ENCODE measurements at places on chromosomes 16 and 17.

- DNase-seq = no peak
Observed at GRCh38 chr17:1036845-1037237, 39.9 kb downstream of the TIMM22 start.

DNA sequence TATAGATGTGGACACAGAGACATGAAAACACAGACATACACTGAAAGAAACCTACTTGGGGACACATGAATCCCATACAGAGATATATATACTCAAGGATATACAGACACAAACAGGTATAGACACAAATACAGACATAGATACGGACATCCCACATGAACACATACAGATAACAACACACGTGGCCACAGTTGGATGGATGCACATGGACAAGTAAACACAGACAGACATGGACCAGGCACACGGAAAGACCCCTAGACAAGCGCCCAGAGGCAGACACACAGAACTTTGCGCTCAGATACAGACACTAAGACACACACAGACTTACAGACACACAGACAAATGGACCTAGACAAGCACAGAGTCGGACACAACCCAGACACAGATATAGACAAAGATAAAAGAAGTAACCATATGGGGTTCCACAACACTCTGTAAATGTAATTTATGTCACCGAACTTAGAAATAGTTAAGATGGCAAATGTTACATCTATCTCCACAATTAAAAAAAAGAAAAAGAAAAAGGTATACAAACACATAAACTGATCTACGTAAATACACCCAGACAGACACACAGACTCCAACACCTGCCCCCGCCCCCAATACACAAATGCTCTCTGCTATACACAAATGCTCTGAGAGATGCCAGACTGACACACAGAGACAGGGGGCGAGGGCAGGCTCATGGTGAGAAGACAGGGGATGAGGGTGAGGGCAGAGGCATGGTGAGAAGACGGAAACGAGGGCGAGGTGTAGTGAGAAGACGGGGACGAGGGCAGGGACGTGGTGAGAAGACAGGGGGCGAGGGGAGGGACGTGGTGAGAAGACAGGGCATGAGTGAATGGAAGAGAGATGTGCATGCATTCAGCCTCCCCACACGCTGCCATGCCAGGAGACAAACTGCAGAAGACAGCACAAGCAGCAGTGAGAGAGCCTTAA is 118.3 kb downstream of the SMG6 start:
- DNase-seq = no peak

DNA sequence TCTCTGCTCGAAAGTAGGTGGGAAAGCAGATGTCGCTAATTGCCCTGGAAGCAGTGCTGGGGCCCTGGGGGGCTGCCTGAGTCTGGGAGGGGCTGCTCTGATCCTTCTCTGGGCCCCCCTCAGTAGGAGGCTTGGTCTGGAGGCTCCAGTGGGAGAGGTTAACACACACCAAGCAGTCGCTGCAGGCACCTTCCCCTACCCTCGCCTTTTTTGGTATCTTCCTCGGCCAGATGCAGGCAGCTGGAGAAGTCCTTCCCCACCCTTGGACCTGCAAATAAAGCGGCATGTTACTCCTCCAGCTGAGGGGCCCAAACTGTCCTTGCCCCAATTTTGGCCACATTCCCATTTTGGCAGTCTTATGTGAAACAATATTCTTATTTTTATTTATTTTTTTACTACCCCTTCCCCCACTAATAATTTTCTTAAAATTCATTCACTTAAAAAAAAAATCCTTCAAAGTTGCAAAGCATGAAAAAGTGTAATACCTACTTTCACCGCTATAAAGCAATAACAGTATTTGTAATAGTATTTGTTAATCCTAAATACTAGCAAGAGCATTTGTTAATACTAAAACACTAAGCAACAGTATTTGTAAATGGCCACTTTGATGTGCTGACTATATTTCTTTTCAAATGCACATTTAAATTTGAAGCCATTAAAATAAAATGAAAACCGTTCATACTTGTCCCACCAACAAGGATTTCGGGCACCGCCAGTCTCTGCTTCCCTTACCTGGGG is 15.0 kb downstream of the C16orf46 start:
- no peak for DNase-seq

- no peak for DNase-seq
Observed at GRCh38 chr16:29983420-29984136, 9.9 kb downstream of the TAOK2 start.

DNA sequence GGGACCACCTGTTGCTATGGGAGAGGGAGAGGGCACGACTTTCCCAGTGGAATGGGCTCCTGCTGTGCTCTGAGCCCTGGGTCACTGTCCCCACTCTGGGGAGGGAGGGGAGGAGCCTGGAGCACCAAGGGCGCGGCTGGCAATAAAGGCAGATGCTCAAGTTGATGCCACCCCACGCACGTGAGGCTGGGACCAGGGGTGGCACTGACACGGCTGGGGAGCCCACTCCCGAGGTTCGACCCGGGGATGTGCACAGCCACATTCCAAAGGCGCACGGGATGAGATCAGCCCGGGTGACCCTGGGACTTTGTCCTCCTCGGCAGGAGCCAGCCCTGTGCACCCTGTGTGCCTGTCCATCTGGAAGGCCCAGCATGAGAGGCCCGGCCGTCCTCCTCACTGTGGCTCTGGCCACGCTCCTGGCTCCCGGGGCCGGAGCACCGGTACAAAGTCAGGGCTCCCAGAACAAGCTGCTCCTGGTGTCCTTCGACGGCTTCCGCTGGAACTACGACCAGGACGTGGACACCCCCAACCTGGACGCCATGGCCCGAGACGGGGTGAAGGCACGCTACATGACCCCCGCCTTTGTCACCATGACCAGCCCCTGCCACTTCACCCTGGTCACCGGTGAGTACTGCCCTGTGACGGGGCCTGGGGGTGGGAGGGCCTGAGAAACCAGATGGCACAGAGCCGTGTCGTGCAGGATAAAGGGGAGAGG is at the start of gene ENPP7:
ENPP7 (plus strand) TSS at position 175 of the 715 bp plus-strand sequence; CDS start at position 372, 197 bp downstream.
- DNase-seq = no peak

DNA sequence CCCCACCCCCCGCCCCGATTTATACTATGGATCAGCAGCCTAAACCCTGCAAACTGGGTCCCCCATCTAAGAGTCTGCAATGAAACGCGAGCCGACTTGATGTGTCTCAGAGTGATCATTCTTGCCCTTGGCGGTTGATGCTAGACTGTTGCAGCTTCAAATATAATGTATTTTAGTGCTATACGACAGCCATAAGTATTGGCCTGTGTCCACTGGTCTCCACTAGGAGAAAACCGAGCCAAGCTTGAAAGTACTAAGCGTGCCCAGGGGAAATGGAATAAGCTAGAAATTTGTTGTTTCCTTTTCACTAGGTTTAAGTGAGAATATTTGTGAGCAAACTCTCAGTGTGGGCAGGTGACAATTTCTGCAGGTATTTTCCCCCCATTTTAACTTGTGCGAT is 711.2 kb downstream of the MAF start:
- no peak for DNase-seq

GRCh38 chr17:35368081-35368830 is 5.2 kb downstream of the SLFN11 start:
- DNase-seq = no peak

DNA sequence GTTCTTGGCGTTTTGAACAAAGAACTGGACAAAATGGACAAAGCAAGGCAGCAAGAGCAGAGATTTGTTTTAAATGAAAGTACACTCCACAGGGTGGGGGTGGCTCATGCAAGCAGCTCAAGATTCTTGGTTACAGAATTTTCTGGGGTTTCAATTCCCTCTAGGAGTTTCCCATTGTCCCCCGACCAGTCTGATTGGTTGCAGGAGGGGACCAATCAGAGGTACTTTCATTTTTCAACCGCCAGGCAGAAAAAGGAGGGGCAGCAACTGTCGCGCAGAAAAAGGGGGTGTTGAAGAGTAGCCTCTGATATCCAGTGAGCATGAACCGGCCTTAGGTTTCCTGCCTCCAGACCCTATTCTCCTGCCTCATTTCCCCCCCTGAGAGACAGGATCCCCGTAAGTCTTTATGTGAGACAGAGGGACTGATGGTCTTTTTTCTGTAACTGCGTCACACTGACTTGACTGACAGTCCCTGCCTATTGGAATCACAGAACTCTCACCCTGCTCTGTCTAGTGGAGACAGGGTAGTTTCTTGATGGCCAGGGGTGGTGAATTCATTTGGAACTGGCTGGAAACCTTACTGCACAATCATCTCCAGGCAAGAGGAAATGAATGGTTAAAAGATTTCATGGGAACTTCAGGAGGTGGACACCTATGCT is 59.4 kb upstream of the ALOX12 start:
- DNase-seq = peak; percentile 11

GRCh38 chr17:29162909-29163341 is 17.3 kb downstream of the MYO18A start:
- DNase-seq = no peak

DNA sequence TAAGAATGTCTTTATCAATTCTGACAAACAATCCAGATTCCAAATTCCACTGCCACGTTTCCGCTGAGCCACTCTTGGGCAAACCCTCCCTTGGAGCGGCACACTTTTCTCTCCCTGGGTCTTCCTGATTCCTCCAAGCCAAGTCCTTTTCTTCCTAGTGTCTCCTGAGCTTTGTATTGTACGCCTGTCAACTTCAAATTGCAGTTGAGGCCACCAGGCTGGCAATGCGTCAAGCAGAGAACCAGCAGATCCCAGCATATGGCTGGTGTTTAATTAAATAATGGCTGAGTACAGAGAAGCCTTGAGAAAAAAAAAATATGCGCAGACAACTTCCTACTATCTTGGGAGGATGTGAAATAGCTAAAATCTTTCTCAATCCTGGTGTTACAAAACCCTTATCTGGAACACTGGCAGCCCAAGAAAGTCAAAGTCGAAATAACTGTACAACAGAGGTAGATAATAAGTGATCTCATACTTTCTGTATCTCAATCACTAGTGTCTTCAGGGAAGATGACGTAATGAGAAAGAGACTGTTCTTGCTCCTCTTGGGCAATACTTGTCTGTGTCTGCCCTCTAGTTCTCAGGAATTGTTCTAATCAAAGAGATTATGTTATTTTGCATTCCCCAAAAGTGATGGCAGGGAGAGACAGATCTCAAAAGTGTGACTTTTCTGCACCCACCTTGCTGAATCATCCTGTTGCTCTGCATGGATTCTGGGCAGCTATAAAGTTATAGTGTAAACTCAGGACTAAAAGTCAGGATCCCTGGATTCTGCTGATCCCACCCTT is 15.0 kb downstream of the SMIM36 start:
- DNase-seq = no peak

DNA sequence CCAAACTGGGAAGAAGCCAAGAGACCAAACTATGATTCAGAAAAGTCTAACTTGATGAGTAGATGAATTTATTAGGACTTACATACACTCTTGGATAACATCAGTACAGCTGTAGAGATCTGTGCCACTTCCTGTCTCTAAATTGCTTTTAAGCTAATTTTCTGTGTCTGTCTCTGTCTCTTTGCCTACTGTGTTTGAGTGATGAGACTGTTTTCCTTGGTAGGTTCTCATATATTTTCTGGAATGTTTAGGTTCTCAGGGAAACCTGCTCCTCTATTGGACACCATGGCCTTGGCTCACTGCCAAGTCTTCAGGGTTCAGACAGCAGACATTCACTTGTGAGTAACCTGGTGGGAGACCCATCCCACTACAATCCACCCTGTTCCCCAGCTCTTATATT is 103.5 kb upstream of the KIF2B start:
- DNase-seq = no peak

- DNase-seq = no peak
Observed at GRCh38 chr17:59890720-59891119, 2.0 kb downstream of the TUBD1 start.

GRCh38 chr17:31900877-31901276 is 631 bp downstream of the UTP6 start:
- no peak for DNase-seq

DNA sequence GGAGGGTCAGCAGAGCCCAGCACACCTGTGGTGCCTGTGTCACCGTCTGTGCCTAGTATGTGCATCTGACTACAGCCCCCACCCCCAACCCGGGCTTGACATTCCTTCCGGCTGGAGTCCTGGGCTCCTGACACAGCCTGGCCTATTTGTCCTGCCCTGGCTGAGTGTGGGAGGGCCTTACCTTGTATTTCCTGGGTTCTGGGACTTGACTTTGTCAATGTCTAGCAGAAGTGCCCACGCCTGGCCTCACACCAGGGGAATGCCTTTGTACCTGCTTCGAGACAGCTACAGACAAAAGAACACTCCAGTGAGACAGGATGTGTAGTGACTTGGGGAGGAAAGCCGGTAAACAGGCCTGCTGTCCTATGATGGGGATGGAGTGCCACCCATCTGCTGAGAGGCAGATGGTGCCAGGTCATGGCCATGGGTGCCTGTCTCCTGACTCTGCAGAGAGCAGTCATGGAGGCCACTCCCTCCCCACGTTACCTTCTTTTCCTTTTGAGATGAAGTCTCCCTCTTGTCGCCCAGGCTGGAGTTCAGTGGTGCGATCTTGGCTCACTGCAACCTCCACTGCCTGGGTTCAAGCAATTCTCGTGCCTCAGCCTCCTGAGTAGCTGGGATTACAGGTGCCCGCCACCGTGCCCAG is 42.8 kb downstream of the TNFRSF13B start:
- DNase-seq = no peak

DNA sequence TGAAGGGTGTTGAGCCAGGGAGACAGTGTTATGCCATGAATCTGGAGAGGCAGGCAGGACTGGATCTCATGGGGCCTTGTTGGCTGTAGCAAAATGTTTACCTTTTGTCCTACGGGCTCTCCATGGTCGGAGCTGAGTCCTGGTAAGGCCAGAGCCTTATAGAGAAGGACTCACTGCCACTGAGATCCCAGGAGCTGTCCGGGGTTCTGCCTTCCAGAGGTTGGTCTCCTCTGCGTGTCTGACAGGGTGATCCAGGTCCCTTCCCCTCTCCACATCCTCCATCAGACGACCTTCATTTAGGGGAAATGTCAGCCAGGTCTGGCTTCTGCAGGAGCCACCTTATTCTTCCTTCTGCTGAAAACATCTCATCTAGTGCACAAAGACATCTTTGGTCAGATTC is 285.2 kb upstream of the N4BP1 start:
- no peak for DNase-seq
